ENCODE measurements at places on chromosomes 6 and 20.

DNA sequence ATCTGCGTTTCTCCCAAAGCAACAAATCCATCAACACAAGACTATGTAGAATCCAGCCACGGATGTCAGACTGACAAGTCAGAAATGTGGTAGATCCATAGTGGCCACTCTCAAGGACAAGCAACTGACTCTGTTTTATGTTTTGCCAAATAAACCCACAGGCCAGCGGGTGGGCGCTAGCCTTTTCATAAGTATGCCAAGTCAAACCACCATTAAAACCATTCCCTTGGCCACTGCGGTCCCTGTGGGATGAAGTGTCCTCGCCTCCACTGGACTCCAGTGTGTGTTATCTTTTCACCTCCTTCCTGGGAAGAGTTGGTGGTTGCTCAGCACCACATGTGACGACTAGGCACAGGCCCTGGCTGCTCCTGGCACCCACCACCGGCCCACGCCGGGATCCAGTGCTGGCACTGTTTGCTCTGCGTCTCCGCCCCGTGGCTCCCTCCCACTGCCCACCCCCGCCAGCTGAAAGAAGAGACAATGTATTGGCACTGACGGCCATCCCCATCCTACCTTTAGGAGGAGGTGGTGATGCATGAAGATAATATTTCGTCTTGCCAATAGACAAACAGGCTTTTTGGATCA, 103.4 kb downstream of the FOXC1 start:
- no peak for DNase-seq

DNA sequence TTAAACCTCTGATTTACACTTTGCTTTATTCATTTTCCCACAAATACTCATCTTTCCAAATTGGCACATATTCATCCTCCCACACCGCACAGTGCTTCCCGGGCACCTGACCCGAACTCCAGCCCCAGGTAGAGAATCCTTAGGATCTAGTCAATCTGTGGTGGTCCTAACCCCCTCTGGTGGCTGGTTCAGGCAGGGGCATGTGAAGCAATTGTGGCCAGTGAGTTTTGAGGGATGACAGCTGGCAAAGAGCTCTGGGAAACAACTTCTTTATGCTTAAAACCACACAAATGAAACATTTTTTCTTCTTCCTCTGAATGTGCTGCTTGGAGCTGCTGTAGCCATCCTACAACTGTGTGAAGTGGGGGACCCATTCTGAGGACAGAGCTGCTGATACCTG, 54.7 kb downstream of the ELOVL5 start:
- peak; percentile 29 for DNase-seq

- DNase-seq, result peak; percentile 34
Observed at GRCh38 chr6:169738204-169738975, 13.0 kb downstream of the DYNLT2 start.

DNA sequence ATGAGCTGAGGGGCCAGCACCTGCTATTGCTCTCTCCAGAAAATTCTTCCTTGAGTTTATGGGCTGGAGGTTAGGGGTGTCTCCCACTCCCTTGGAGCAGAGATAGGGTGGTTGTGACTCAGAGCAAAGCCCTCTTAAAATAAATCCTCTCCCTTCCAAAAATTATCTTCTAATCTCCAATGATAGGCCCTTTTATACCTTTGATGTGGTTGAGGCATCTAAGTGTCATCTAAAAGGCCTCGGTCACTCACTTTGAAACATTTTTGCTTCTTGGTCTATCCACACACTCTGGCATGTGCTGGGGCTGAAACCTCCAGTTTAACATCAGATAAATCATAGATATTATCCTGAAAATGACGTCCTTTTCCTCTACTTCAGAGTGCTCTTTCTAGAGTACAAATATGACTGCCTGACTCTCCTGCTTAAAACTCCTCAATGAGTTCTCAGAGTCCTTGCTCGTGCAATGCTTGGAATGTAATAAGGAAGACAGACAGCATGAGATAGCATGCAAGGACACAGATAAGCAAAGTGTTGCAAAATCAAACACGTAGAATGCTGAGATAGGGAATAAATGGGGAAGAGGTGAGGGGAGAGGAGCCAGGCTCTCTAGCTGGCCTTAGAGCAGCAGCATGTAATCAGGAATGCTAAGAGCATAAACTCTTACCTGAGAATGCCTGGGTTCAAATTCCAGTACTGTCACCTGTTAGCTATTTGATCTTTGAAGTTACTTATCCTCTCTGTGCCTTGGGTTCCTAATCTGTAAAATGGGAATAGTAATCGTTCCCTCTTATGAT, 374.1 kb upstream of the CITED2 start:
- DNase-seq, result no peak

DNA sequence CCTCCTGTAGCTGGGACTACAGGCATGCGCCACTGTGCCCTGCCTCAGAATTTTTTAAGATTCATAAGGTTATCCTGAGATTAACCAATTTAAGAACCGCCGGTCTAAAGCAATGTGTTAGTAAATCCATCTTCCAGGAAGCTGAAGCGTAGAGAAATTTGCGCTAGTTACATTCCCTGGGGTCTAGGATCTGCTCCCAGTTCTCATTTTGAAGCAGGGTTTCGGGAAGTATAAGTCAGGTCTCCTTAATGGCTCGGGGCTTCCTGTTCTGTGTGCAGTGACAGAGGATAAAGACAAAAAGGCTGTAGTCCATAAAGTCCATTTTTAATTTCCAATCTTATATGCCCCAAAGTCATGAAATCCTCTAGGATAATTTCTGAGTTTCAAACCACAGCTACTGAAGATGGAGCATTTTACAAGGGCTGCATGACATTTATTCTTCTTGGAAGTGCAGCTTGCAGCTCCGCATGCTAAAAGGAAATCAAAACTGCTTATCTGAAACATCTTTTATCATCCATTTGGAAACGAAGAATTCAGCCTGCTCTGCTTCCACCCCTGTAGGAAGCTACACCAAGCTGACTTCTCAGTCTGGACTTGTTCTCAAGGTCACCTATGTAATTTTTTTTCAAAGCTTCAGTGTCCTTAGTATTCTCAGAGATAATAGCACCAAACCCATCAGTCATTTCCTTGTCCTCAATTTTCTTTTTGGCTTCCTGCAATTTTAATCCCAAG, 326.1 kb downstream of the PRL start:
- no peak for DNase-seq

- no peak for DNase-seq
Observed at GRCh38 chr20:62782149-62782892, 14.0 kb upstream of the MRGBP start.

DNA sequence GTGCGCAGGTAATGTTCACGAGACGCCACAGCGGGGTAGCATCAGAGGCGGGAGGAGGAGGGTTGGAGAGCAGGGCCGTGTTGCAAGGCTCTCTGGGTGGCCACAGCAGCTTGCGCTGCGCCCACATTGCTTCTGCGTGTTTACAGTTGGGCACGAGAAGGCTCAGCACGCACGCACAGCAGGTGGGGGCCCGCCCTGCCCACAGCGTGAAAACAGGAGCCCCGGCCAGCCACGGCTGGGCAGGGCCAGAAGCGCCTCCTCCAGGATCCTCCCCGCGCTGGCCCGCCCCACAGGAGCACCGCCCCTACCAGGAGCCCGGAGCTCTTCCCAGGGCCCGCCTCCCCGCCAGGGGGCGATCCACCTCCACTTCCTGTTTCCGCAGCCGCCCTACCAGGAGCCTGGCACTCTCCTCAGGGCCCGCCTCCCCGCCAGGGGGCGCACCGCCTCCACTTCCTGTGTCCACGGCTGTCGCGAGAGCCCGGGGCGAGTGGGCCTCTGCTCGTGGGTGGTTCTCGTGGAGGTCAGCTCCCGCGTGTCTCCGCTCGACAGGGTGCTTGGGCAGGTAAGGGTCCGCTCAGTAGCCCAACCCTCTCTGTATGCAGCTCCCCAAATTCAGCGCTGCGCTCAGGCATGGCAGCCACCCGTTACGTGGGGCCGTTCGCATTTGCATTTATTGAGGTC, at the start of gene FAM50B:
TSS of gene FAM50B (plus strand) at position 449 of the 681 bp plus-strand sequence. CDS start 439 bp downstream, outside the sequence.
- DNase-seq, result peak; percentile 91

DNA sequence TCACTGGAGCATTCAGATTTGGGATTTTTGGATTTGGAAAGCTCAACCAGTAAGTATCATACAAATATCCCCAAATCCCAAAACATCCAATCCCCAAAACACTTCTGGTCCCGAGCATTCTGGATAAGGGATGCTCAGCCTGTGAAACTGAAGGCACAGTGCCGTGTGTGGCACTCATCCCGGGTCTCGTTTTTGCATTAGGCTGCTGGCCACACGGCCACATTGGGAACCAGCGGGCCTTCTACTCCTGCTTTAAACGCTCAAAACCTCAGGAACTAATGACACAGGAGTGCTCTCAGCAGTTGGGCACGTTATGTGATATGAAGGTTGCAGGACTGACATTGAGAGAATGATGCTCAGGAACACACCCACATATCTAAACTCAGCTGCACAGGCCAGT, 35.6 kb downstream of the PSMG4 start:
- DNase-seq, result no peak

DNA sequence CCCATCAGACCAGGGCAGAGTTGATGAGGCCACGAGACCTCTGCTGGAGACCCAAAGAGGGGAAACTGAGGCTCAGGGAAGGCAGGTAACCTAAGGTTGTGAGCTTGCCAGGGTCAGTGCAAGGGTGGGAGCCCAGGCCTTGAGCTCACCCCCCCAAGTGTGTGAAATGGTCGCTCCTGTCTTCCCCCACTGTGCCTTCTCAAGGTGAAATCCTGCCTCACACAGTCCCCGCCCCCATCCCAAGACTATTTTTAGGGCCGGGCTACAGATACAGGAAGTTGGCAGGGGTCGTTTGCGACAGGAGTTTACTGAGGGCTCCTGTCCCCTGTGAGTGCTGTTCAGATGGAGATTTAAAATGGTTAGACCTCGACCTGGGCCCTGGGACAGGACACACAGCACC, 18.7 kb upstream of the GATA5 start:
- no peak for DNase-seq

- DNase-seq, result peak; percentile 99
Observed at GRCh38 chr6:162727322-162728182, at the start of the genes PACRG and PRKN. Gene PACRG, plus strand, starts transcription at chr6:162727974. Gene PRKN, minus strand, starts transcription at chr6:162727766.
